Keratinocyte (primary cell): ENCODE measurements at places on chromosomes 5 and 9. TPM values are rescaled to one million over a fixed set of nuclear protein-coding genes. Genes with fewer than 3 reads are reported as not detected.

GRCh38 chr9:122256206-122256605 is 8.4 kb downstream of the RBM18 start:
- no peak for DNase-seq
- no peak overlapping the region for H3K4me3 ChIP-seq
- H3K4me1 ChIP-seq: no peaks in the 10 kb centered on the region
- H3K36me3 ChIP-seq: peaks cover 6% of the 10 kb centered on the region
- no peak overlapping the region for H3K27ac ChIP-seq
- no peaks in the 10 kb centered on the region for H3K27me3 ChIP-seq

DNA sequence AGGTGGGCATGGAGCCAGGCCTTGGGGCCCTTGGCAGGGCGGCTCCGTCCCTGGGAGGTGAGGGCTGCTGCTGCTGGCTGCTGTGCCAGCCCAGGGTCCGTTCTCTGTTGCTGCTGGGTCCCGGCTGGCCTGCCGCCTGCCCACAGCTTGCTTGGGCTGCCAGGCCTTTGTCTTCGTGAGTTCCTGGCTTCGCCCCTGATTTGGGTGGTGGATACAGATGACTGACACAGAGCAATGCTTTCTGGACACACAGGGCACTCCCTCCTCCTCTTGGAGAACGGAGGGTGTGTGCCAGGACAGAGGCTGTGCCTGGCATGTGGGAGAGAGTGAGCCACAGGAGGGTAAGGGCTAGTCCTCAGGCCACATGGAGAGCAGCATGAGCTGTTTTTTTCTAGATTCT is 166.1 kb downstream of the MACROH2A1 start:
- no peak overlapping the region for H3K4me3 ChIP-seq
- no peaks in the 10 kb centered on the region for H3K36me3 ChIP-seq
- H3K4me1 ChIP-seq: peaks cover 7% of the 10 kb centered on the region
- H3K27ac ChIP-seq: no peak overlapping the region
- no peaks in the 10 kb centered on the region for H3K27me3 ChIP-seq

MRPS27 gene
- 58.9 to 98.7 TPM (median 79.2 TPM) in 3 replicates for polyA plus RNA-seq

DNA sequence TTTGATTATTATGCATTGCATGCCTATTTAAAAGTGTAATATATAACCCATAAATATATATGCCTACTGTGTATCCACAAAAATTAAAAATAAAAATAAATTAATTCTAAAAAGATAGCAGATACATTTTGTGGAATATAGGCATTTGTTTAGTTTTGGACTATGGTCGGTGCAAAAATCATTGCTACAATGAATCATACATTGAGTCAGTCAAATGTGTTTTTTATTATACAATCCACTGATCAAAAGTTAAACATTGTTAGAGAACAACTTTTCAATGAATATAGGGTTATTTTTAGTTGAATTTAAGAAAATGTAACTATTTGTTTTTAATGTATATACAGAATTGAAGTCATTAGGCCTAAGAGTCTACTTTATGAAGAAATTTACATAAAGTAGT is 885.9 kb downstream of the EFNA5 start:
- no peaks in the 10 kb centered on the region for H3K27me3 ChIP-seq
- no peak overlapping the region for H3K4me3 ChIP-seq
- no peak overlapping the region for H3K27ac ChIP-seq
- no peaks in the 10 kb centered on the region for H3K36me3 ChIP-seq

- peaks cover 17% of the 10 kb centered on the region for H3K27me3 ChIP-seq
- no peak overlapping the region for H3K4me3 ChIP-seq
- no peaks in the 10 kb centered on the region for H3K36me3 ChIP-seq
- peaks cover 11% of the 10 kb centered on the region for H3K4me1 ChIP-seq
- no peak overlapping the region for H3K27ac ChIP-seq
- no peak for DNase-seq
Observed at GRCh38 chr9:83060556-83060955, 2.4 kb downstream of the RASEF start.

JADE2 gene
- polyA plus RNA-seq: 8.4 to 15.5 TPM (median 11.1 TPM) in 3 replicates

CDC14B gene
- 4.5 to 9.3 TPM (median 7.5 TPM) in 3 replicates for polyA plus RNA-seq

- no peak overlapping the region for H3K27ac ChIP-seq
- no peaks in the 10 kb centered on the region for H3K27me3 ChIP-seq
- H3K36me3 ChIP-seq: no peaks in the 10 kb centered on the region
- H3K4me3 ChIP-seq: no peak overlapping the region
- DNase-seq: no peak
- no peaks in the 10 kb centered on the region for H3K4me1 ChIP-seq
Observed at GRCh38 chr9:103183701-103184171, 188.6 kb downstream of the CYLC2 start.

DNA sequence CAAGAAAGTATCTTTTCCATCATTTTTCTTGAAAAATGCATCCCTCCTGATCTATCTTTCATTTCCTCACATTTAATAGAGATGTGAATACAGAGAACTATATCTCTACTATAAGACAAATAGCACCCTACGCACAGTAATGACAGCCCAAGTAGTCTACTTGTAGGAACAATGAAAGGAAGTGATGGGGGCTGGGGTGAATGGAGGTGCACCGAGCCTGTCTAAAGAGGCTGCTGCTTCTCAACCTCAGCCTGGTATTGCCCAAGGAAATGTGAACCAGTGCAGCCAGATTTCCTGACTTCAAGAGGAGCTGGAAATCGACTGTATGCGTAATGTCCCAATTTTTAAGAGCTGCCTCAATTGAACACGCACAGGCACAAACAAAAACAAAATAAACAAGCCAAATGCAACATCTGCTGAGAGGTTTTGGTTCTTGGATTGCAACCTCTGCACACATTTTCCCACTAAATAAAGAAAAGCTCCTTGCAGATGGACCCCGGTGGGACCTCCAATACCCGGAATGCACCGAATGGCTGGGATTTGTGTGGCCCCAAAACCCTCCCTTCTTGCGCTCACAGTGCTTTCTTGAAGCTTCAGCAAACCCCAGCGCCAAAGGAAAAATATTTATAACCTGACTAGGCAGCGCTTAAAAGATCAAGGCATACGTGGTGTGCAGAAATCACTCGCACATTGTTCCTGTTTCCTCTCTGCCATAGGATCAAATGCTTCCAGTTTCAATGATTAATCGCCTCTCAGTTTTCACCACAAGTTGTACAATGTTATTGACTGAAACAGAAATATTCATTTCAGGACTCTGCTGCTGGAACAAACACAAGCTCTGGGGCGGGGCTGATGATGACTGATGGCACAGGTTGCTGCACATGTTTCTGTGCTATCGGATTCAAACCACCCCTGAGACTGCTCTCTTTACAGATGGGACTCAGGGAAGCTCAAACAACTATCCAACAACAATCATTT is 68.3 kb downstream of the KCNIP1 start:
- no peaks in the 10 kb centered on the region for H3K36me3 ChIP-seq
- H3K4me1 ChIP-seq: no peaks in the 10 kb centered on the region
- no peak overlapping the region for H3K4me3 ChIP-seq
- no peak for DNase-seq

- H3K27me3 ChIP-seq: no peaks in the 10 kb centered on the region
- no peak overlapping the region for H3K27ac ChIP-seq
- no peaks in the 10 kb centered on the region for H3K4me1 ChIP-seq
- DNase-seq: no peak
- H3K36me3 ChIP-seq: no peaks in the 10 kb centered on the region
Observed at GRCh38 chr5:81151546-81151945, 81.6 kb upstream of the CKMT2 start.

DNA sequence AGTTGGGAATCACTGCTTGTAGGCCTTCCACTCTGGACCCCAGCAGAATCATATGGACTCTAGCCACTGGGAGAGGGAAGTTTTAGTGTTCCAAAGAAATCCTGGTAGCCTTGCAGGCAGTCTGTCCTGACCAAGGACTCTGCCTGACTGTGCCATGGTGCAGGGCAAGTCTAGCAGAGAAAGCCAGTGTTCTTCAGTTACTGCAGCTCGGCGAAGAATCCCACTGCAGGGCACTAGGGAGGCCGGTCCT is 20.3 kb upstream of the MATR3 start:
- no peaks in the 10 kb centered on the region for H3K27me3 ChIP-seq
- no peak for DNase-seq
- H3K4me3 ChIP-seq: peak overlapping the region; percentile 93
- no peaks in the 10 kb centered on the region for H3K36me3 ChIP-seq

GRCh38 chr5:23483090-23483489 is 24.3 kb upstream of the PRDM9 start:
- H3K27ac ChIP-seq: no peak overlapping the region
- H3K36me3 ChIP-seq: no peaks in the 10 kb centered on the region
- H3K27me3 ChIP-seq: no peaks in the 10 kb centered on the region
- DNase-seq: no peak
- no peak overlapping the region for H3K4me3 ChIP-seq

DNA sequence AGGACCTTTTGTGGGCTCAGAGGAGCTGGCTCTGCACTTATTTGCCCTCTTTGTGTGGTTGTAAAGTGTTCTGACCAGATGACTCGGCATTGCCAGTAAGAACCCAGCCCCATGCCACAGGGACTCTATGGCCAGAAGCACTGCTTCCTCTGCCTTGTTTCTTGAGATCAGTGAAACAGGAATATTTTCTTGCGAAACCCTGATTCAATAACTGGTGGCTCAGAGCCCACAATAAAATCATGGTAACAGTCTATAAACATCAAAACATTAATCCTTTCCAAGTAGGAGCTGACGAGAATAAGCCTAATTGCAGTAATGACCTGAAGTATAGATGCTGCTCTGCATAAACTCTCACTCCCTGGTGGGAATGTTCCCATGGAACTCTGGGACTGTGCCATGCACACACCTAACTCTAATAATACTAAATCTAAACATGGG is 344.3 kb downstream of the ZNF608 start:
- H3K36me3 ChIP-seq: no peaks in the 10 kb centered on the region
- no peak overlapping the region for H3K4me3 ChIP-seq
- H3K27me3 ChIP-seq: no peaks in the 10 kb centered on the region
- no peak for DNase-seq
- peaks cover 13% of the 10 kb centered on the region for H3K4me1 ChIP-seq

- DNase-seq: no peak
- H3K4me3 ChIP-seq: no peak overlapping the region
- no peaks in the 10 kb centered on the region for H3K4me1 ChIP-seq
- H3K27ac ChIP-seq: no peak overlapping the region
- no peaks in the 10 kb centered on the region for H3K27me3 ChIP-seq
Observed at GRCh38 chr9:88303721-88304451, 84.4 kb upstream of the SPIN1 start.

IFNA2 gene
- not detected in 3 replicates for polyA plus RNA-seq

MEIKIN gene
- polyA plus RNA-seq: not detected in 3 replicates
